Muscle of leg (tissue), 16 donors: ENCODE measurements at places on chromosomes 3 and 15. TPM values are rescaled to one million over a fixed set of nuclear protein-coding genes. Genes with fewer than 3 reads are reported as not detected.

GRCh38 chr3:87732294-87732693 is 326.5 kb downstream of the CGGBP1 start:
- DNase-seq: no peak

GRCh38 chr3:40739971-40740370 is 215.2 kb downstream of the ZNF621 start:
- no peak for DNase-seq

GRCh38 chr3:48662753-48663488 is at the start of gene CELSR3:
CELSR3 (minus strand) TSS chr3:48662886; CDS start chr3:48662634, 252 bp downstream.
- DNase-seq: peak; percentile 83

DNA sequence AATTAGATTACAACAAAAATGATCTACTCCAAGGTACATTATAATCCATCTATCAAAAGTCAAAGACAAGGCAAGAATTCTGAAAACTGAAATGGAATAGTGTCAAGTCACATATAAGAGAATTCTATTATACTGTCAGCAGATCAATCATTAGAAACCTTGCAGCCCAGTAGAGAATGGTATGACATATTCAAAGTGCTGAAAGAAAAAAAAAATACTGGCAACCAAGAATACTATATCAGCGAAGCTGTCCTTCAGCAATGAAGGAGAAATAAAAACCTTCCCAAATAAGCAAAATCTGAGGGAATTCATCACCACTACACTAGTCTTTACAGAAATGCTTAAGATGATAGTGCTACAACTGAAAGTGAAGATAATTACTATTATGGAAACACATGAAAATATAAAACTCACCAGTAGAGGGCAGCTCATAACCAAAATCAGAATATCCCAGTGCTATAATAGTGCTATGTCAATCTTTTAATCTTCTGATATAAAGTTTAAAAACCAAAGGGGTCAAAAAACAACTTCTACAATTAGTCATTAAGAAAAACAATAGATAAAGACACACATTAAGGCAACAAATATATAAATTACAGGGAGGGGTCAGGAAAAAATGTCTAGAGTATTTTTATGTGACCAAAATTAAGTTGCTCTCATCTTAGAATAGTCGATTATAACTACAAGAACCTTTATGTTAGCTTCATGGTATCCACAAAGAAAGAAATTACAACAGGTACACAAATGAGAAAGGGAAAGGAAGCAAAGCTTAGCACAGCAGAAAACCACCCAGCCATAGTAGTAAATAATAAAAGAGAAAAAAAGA is 190.7 kb upstream of the CNTN6 start:
- no peak for DNase-seq

DNA sequence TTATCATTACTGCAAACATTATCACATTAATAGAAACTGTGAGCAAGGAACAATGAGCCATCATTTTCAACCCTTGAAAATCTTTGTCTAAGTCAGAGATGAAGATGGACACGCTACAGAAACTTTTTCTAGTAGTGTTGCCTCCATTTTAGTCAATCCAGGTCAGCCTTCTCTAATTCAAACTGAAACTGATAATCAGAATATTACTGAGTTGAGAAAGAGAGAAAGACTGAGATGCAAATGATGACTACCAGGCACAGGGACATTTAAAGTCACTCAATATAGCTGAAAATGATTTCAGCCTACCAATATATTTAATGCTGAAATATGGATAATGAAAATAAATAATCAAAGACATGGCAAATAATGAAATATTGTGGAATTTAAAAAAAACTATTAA is 261.4 kb downstream of the GBE1 start:
- no peak for DNase-seq

Gene MLH1
- 41.3 TPM for polyA plus RNA-seq

Gene TGM4
- not detected for polyA plus RNA-seq

Gene TMEM40
- polyA plus RNA-seq: 16.7 TPM

Gene ANKUB1
- polyA plus RNA-seq: 0.16 TPM

GRCh38 chr3:123459862-123460261 is 11.0 kb upstream of the ADCY5 start:
- no peak for DNase-seq

Gene LCTL
- 0.26 TPM for polyA plus RNA-seq
